ENCODE measurements at places on chromosomes 16 and 17.
A peak's percentile ranks its signal among the peaks of the same experiment; 100 is the strongest.

DNA sequence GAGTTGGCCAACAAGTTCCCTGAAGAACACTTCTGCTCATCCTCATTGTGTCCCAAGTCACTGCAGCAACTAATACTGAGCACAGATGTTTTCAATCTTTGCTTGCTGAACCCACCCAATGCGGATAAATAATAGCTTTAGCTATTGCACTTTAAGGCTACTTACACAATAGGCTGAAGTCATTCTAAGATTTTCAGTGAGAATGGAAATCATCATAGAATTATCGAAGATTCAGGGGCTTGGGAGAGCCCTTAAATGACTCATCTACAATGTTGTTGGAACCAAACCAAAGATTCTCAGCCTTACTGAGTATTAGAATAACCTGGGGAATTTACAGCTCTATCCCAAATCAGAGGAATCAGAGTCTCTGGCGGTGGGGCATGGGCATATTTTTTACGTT lies 51.2 kb downstream of the SYCE1L start:
- no peak for DNase-seq

DNA sequence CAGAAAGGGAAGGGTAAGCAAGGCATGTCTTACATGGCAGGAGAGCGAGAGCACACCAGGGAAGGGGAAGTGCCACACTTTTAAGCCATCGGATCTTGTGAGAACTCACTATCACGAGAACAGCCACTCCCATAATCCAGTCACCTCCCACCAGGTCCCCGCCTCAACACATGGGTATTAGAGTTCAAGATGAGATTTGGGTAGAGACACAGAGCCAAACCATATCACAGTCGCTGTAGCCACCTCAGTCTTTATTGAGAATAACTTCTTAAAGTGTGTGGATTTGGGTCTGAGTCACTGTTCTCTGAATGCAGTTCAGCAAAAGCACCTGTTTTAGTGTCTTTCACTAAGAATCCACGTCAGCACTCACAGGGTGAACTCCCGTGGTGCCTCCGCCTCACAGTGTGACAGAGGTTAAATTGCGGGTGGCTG lies 195.2 kb upstream of the CHMP6 start:
- no peak for DNase-seq

GRCh38 chr17:7634384-7634783 lies 4.4 kb downstream of the SHBG start:
- peak; percentile 68 for DNase-seq

- DNase-seq = no peak
These were observed 154.3 kb downstream of the MRTFB start for GRCh38 chr16:14225457-14225856.

- no peak for DNase-seq
These were observed 235.2 kb downstream of the C16orf78 start for GRCh38 chr16:49608779-49609178.

GRCh38 chr16:4679156-4679849 lies 14.1 kb upstream of the NUDT16L1 start:
- DNase-seq = no peak

DNA sequence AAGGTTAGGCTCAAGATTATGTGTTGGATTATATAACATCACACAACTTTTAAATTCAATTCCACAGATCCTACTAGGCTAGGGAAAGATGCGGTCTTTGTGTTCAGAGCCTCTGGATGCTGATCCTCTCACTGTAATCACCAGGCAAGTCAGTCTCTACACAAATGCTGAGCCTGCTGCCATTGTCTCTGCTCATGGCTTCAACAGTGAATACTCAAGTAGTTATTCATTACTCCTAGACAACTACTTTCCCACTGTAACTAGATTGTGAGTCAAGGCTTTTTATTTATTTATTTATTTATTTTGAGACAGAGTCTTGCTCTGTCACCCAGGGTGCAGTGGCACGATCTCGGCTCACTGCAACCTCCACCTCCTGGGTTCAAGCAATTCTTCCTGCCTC lies 15.8 kb upstream of the NDUFAB1 start:
- DNase-seq = no peak

DNA sequence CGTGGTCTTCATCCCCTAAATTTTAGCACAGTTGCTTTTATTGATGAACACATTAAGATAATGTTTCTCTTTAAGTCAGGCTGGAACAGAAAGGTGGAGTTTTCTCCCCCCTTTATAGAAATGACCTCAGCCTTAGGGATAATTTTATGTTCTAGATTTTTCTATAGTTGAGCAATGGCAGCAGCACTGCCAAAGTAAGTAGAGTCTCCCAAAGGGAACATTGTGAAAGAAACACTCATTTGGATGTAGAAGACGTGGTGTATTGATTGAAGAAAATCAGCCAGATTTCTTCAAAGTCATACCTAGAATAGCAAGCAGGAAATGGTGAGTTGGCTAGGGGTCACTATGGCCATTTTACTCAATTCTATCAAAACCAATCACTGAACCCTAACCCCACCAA lies 122.5 kb downstream of the DNAH9 start:
- DNase-seq = no peak

GRCh38 chr17:7179317-7180254 lies at the start of gene ASGR1:
ASGR1 (minus strand) TSS chr17:7179370; CDS start chr17:7178563, 807 bp downstream.
- DNase-seq = no peak

- DNase-seq = no peak
These were observed 13.6 kb downstream of the VASN start for GRCh38 chr16:4385066-4385788.

GRCh38 chr16:24976971-24977677 lies 38.0 kb downstream of the ARHGAP17 start:
- no peak for DNase-seq

GRCh38 chr17:73105431-73105830 lies 12.9 kb upstream of the SLC39A11 start:
- DNase-seq = no peak

DNA sequence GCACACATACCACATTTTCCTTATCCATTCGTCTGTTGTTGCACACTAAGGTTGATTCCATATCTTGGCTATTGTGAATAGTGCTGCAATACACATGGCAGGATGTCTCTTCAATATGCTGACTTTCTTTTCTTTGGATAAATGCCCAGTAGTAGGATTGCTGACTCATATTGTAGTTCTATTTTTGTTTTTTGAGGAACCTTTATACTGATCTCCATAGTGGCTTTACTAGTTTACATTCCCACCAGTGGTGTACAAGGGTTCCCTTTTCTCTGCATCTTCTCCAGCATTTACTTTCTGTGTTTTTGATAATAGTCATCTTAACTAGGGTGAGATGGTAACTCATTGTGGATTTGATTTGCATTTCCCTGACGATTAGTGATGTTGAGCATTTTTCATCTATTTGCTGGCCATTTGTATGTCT lies 118.1 kb downstream of the STXBP4 start:
- DNase-seq = no peak

GRCh38 chr16:86942151-86943051 lies 364.1 kb downstream of the FOXL1 start:
- no peak for DNase-seq

- no peak for DNase-seq
These were observed 471.0 kb upstream of the CDH5 start for GRCh38 chr16:65895486-65895885.

GRCh38 chr17:61411261-61412142 lies 11.9 kb downstream of the TBX2 start:
- DNase-seq = no peak

- no peak for DNase-seq
These were observed 38.1 kb downstream of the GPT2 start for GRCh38 chr16:46922239-46922638.

DNA sequence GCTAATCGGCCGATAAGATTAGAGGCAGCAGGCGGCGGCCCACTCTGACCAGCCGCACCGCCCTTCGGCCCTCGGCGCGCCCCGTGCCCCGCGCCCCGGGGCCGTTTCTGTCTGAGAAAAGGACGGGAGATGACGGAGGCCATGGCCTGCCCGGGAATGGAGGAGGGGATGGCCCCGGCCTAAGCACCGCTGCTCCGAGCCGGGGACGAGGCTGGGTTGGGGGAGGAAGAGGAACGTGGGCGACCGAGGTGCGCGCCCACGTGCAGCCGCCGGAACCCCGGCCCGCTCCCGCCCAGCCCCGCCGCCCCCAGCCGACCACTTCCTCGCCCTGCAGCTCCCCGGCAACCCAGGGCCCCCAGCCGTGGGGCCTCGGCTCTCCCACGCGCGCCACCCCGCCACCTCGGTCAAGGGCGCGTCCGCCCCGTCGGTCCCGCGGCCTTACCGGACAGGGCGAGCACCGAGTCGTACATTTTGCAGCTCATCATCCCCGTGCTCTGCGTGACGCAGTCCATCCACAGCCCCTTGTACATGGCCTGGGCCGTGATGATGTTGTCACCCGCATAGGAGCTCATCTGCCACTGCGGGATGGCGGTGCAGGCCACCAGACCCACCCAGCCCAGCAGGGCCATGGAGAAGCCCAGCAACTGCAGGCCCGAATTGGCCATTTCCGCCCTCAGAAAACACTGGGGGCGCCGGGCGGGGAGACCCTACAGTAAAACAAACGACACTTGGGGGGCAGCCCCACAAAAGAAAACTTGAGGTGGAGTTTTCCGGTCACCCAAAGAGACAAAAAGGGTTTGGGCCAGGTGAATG lies 693 bp downstream of the CLDN7 start:
- DNase-seq = no peak

DNA sequence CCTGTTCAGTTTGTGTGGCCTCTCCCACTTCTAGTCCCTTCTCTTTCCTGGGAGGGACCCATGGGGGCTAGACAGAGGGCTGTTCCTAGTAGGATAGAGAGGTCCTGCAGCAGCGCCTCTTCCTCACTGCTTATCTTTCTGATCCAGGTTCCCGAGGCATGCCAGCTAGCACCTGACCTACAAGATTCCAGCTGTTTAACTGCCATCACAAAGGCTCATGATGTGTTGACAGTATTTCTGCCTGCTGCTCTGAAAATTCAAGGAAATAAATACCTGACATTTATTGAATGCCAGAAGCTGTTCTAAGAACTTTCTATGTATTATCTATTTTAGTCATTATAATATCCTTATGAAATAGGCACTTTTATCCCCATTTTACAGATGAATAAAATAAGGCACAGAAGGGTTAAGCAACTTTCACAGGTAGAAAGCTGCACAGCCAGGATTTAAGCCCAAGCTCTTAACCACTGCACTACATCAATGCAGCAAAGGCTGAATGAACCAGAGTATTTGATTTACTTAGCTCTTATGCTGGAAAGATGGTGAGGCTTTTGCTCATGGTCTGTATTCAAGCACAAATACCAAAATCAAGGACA lies 38.8 kb downstream of the HEATR6 start:
- no peak for DNase-seq

- DNase-seq = no peak
These were observed 930.9 kb upstream of the CDH8 start for GRCh38 chr16:62967163-62967562.

DNA sequence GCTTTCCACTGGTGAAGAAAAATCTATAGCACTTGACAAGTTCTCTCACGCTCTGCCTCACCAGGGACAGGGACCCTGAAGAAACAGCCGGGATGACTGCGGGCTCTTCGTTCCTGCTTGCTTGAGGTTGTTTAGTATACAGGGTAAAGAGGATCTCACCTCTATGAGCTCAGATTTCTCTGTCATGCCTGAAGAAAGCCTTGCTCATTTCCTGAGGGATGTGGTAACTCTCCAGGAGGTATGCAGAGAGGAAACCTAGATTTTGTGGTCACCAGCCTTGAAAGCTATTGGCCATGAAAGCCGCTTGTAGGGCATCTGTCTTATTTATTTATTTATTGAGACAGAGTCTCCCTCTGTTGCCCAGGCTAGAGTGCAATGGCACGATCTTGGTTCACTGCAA lies 23.2 kb downstream of the USP43 start:
- peak; percentile 33 for DNase-seq

GRCh38 chr17:82449131-82449882 lies 1.2 kb downstream of the CYBC1 start:
- DNase-seq = no peak

GRCh38 chr17:60398227-60398959 lies 6.5 kb upstream of the USP32 start:
- DNase-seq = no peak

DNA sequence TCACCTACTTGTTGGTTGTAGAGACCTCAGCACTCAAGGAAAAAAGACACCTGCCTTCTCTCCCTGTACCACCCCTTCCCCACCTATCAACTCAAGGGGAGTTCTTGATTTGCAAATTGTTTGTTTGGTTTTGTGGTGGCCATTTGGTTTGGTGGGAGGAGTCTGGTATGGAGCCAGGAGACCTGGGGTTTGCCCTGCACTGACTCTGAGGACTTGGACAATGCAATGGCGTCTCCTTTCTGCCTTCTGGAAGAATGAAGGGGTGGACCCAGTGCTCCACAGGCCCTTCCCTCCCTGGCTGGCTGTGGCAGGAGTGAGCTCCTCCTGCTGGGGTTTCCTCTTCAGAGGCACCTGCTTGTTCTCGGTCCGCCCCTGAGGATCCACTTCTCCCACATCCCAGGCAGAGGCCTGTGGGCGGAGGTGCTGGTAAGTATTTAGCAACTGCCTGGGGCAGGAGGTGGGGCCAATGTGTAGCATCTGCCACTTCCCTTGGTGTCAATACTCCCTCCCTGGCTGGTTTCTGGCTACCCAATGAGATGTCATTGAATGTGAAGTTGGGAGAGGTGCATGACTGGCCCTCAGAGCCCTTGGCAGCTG lies 164.5 kb downstream of the NTN1 start:
- no peak for DNase-seq

DNA sequence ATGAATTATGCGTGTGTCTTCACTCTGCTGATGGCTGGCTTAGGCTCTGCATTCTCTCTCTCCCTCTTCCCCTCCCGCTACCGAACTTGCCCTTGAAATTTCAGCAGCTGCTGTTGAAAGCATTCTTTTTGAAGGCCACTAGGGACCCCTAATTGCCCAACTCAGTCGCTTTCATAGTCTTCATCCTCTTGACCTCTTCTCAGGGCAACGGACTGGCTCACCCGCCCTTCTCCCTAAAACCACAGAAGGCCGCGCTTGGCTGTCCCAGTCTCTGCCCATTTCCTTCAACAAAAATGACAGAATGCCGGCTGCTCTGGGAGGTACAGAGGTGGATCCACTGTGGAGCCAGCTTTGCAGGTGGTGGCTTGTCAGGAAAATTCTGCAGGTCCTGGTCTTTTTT lies 21.0 kb upstream of the FMNL1 start:
- DNase-seq = no peak

DNA sequence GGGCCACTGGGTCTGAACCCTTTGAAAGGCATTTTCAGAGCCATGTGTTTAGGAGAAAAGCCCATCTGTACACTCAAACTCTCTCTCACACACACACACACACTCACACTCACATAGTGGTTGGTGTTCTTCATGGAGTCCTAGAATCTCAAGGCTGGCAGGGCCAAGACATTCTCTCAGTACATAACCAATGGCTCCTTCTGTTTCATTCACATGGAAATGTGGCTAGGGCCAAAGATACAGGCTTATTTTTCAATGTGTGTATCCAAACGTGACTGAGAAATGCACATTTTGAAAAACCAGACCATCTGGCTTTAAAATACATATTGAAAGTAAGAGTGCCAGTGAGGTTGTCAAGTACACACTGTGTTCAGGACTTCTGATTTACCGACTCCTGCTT lies 59.0 kb upstream of the SALL1 start:
- no peak for DNase-seq
